ENCODE measurements at places on chromosomes 7 and 10. TPM values are rescaled to one million over a fixed set of nuclear protein-coding genes. Genes with fewer than 3 reads are reported as not detected.

GRCh38 chr10:48252354-48252650 is 22.2 kb downstream of the FRMPD2 start:
- no peak for DNase-seq

Gene WIPF3
- 3.3 TPM for total RNA-seq

- DNase-seq = no peak
Observed at GRCh38 chr7:92034116-92034515, 93.5 kb downstream of the AKAP9 start.

Gene THSD7A
- total RNA-seq = 0.06 TPM

Gene LZTS2
- 58.3 TPM for total RNA-seq

- no peak for DNase-seq
Observed at GRCh38 chr10:12412666-12413368, 63.5 kb downstream of the CAMK1D start.

GRCh38 chr7:150587551-150587950 is 20.4 kb downstream of the GIMAP4 start:
- DNase-seq = no peak

Gene ADAM12
- 9.4 TPM for total RNA-seq

DNA sequence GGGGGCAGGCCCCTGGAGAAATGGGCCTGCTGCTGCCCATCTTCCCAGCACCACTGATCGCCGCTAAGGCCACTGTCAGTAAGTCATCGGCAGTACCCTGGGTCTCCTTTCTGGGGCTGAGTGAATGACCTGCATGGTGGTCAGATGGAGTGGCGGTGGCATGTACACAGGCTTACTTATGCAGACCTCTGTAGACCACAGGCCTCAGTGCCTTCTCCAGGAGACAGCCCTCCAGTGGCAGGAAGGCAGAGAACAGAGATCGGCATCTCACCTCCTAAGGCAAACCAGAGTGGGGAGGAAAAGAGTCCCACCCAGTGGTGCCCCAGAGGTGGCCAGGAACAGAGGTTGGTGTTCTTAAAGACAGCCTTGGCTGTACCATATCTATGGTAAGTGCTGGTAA is 22.8 kb upstream of the LRRC4 start:
- DNase-seq = no peak

DNA sequence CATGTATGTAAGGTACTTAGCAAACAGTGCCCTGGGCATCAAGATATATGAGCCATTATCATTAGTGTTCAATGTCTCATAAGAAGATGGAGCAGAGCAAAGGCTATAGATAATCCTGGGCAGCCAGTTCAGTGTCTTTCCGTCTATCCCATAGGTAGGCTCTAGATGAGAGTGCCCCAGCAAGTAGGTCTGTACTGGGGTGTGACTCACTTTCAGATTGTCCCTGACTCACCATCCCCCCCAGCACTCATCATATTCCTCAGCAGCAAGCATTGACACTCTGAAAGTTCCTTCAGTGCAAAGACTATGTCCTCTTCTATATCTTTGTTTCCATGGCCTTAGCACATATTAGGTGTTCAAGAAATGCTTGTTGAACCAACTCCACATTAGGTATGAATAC is 20.0 kb upstream of the FAM204A start:
- no peak for DNase-seq

Gene METTL27
- total RNA-seq = 0.35 TPM
